ENCODE measurements at places on chromosomes 1 and 21. TPM values are rescaled to one million over a fixed set of nuclear protein-coding genes. Genes with fewer than 3 reads are reported as not detected.
A peak's percentile ranks its signal among the peaks of the same experiment; 100 is the strongest.

GRCh38 chr1:155125946-155126555, 1.6 kb upstream of the EFNA1 start:
- H3K27me3 ChIP-seq = peaks cover 62% of the 10 kb centered on the region
- H3K4me1 ChIP-seq = peaks cover 13% of the 10 kb centered on the region
- no peak overlapping the region for H3K27ac ChIP-seq
- H3K36me3 ChIP-seq = no peaks in the 10 kb centered on the region
- H3K4me3 ChIP-seq = peak overlapping the region; percentile 33

DNA sequence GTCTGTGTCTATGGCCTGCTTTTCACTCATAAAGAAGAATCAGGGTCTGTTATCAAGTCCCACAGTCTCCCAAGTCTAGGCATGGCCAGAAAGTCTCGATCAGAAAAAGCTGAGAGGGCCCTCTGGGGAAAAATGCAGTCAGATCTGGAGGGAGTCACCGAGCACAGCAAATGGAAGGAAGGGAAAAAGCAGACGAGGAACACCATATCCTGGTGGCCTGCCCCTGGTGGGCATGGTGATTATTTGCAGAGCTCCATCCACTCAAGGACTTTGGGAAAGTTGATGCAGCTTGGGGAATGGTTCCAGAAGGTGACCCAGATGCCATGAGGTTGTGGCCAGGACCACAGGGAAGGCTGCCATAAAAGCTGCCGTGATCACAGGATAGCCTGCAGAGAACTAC, 189.1 kb downstream of the CLIC6 start:
- H3K36me3 ChIP-seq = peaks cover 96% of the 10 kb centered on the region
- no peak for DNase-seq
- H3K27me3 ChIP-seq = no peaks in the 10 kb centered on the region
- H3K4me3 ChIP-seq = no peak overlapping the region

NT5C1A gene
- not detected for total RNA-seq

GRCh38 chr1:100397681-100398080, 45.4 kb downstream of the CDC14A start:
- no peak overlapping the region for H3K4me3 ChIP-seq
- H3K36me3 ChIP-seq = no peaks in the 10 kb centered on the region
- DNase-seq = no peak
- no peaks in the 10 kb centered on the region for H3K4me1 ChIP-seq

GRCh38 chr21:31382060-31382459, 38.0 kb upstream of the TIAM1 start:
- H3K4me3 ChIP-seq = no peak overlapping the region
- peaks cover 5% of the 10 kb centered on the region for H3K27me3 ChIP-seq
- no peak overlapping the region for H3K27ac ChIP-seq
- no peaks in the 10 kb centered on the region for H3K36me3 ChIP-seq
- H3K4me1 ChIP-seq = no peaks in the 10 kb centered on the region
- no peak for DNase-seq

- H3K27me3 ChIP-seq = no peaks in the 10 kb centered on the region
- no peak overlapping the region for H3K27ac ChIP-seq
- H3K4me3 ChIP-seq = no peak overlapping the region
- no peaks in the 10 kb centered on the region for H3K36me3 ChIP-seq
- peaks cover 5% of the 10 kb centered on the region for H3K4me1 ChIP-seq
Measured at GRCh38 chr1:150760013-150760412, 5.6 kb downstream of the CTSS start.

- no peak overlapping the region for H3K4me3 ChIP-seq
- H3K4me1 ChIP-seq = peaks cover 8% of the 10 kb centered on the region
- H3K27ac ChIP-seq = no peak overlapping the region
- H3K36me3 ChIP-seq = no peaks in the 10 kb centered on the region
Measured at GRCh38 chr1:151475175-151475574, 15.9 kb upstream of the POGZ start.

FCRL2 gene
- total RNA-seq = not detected

DNA sequence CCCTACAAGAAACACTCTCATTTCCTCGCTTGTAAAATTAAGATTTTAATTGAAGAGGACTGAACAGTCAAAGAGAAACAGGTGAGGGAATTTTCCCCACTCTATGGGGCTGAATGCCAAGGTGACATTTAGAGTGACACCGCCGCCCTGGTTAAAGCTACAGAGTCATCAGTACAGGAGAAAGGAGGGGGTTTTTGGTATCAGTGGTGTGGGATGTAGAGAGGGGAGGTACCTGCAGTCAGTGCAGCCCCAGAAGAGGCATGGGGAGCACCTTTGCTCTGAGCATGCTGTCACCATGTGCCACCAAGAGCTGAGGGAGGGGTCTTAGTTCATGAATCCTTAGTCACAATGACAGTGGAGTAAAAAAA, 2.8 kb downstream of the DIRAS3 start:
- no peak overlapping the region for H3K27ac ChIP-seq
- H3K4me1 ChIP-seq = no peaks in the 10 kb centered on the region
- no peaks in the 10 kb centered on the region for H3K36me3 ChIP-seq
- no peak overlapping the region for H3K4me3 ChIP-seq
- no peak for DNase-seq

FBLIM1 gene
- total RNA-seq = 108 TPM

GRCh38 chr21:44932408-44933181, 7.2 kb upstream of the SLX9 start:
- peaks cover 5% of the 10 kb centered on the region for H3K27me3 ChIP-seq
- no peaks in the 10 kb centered on the region for H3K36me3 ChIP-seq
- peak overlapping the region; percentile 73 for H3K4me3 ChIP-seq
- H3K4me1 ChIP-seq = peaks cover 32% of the 10 kb centered on the region

ZNF436 gene
- total RNA-seq = 32.4 TPM

SPRR2G gene
- total RNA-seq = not detected

- DNase-seq = no peak
- H3K4me1 ChIP-seq = no peaks in the 10 kb centered on the region
- H3K36me3 ChIP-seq = peaks cover 74% of the 10 kb centered on the region
- H3K27me3 ChIP-seq = no peaks in the 10 kb centered on the region
- H3K27ac ChIP-seq = no peak overlapping the region
Measured at GRCh38 chr1:205158048-205158616, 36.4 kb upstream of the RBBP5 start.

MIXL1 gene
- total RNA-seq = not detected

DNA sequence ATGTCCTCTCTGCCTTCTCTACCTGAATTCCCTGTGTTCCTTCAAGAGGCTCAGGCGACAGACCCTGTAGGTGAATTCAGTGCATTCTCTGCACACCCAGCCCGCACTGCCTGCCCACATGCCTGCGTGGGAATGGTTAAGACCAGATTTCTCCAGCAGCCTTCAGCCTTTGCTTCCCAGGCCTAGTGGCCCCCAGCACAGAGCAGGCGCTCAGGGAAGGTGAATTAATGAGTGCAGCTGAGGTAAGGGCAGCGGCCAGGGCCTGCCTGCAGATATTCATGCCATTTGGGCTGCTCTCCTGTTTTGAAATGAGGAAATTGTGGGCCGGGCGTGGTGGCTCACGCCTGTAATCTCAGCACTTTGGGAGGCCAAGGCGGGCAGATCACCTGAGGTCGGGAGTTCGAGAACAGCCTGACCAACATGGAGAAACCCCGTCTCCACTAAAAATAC, 45.5 kb downstream of the IER5 start:
- no peaks in the 10 kb centered on the region for H3K36me3 ChIP-seq
- no peak for DNase-seq
- H3K27me3 ChIP-seq = no peaks in the 10 kb centered on the region
- peaks cover 22% of the 10 kb centered on the region for H3K4me1 ChIP-seq
- H3K4me3 ChIP-seq = no peak overlapping the region

TDRD5 gene
- not detected for total RNA-seq

DNA sequence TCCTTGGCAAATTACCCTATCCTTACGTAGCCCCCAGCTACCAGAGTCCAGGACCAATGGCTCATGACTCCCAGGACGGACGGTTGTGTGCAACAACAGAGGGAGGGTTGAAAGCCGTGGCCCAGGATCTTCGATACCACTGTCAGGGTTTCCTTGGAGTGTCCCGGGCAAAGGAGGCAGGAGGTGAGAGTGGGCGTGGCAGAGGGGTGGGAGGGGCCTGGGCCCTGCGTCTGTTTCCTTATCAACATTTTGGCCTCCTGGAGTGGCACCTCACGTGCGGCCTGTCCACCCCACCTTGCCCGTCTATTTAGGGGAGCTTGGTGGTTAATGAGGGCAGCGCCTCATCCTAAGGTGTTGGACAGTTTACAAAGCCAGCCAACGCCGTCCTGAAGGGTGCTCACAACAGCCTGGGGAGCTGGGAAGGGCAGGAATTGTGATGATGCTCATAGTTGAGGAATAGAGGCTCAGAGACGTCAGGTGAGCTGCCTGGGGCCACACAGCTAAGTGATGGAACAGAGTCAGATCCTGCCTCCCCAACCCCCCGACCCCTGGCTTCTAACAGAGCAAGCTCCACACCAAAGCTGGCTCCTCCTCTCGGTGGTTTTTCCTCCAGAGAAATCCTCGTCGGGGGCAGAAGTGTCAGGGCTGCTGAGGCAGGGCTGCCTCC, 17.4 kb upstream of the ARHGEF10L start:
- DNase-seq = peak; percentile 53
- peaks cover 5% of the 10 kb centered on the region for H3K27me3 ChIP-seq
- no peaks in the 10 kb centered on the region for H3K36me3 ChIP-seq
- H3K27ac ChIP-seq = no peak overlapping the region
- no peak overlapping the region for H3K4me3 ChIP-seq
- peaks cover 4% of the 10 kb centered on the region for H3K4me1 ChIP-seq

FCER1G gene
- total RNA-seq = 0.29 TPM

GRCh38 chr1:30191154-30191702, 532.2 kb downstream of the MATN1 start:
- H3K36me3 ChIP-seq = no peaks in the 10 kb centered on the region
- no peaks in the 10 kb centered on the region for H3K27me3 ChIP-seq
- H3K4me3 ChIP-seq = no peak overlapping the region

UBXN10 gene
- total RNA-seq = under 0.01 TPM

C1orf185 gene
- not detected for total RNA-seq

DNA sequence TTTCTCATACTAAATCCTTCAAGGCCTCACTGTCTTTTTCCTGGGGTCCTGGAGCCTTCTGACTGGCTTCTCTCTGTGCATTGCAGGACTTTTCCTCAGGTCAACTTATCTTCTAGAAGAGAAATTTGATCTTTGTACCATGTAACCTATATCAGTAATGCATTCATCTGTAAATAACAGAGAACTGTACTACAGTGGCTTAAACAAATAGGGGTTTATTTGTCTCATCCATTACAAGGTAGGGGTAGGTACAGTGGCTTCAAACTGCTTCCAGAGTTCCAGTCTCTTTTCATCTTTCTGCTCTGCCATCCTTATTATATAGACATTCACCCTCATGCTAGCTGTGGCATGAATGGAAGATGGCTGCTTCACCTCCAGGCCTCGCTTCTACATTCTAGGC, 29.5 kb upstream of the GTF2B start:
- DNase-seq = no peak
- no peak overlapping the region for H3K27ac ChIP-seq
- H3K4me3 ChIP-seq = no peak overlapping the region
- no peaks in the 10 kb centered on the region for H3K36me3 ChIP-seq
- H3K4me1 ChIP-seq = no peaks in the 10 kb centered on the region

- H3K27ac ChIP-seq = no peak overlapping the region
- no peaks in the 10 kb centered on the region for H3K36me3 ChIP-seq
- peaks cover 3% of the 10 kb centered on the region for H3K27me3 ChIP-seq
- no peaks in the 10 kb centered on the region for H3K4me1 ChIP-seq
- H3K4me3 ChIP-seq = no peak overlapping the region
- no peak for DNase-seq
Measured at GRCh38 chr1:47761974-47762373, 235.2 kb downstream of the TRABD2B start.

CCDC185 gene
- not detected for total RNA-seq

DNA sequence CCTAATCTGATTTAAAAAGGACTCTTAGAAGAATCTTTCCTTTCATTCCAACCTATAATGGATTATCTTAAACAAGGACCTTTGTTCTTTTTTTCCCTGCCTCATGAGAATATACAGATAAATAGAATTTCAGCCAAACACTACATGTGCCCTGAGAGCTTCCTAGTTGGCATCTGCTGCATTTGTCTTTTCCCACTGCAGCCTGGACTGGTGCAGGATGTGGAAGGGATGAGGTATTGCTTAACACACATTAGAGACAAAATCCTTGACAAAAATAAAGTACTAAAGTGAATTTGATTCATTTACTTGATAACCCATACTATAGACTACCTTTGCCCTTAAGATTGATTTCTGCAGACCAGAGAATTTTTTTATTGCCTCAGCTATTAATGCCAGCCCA, 59.5 kb downstream of the PALMD start:
- H3K4me3 ChIP-seq = no peak overlapping the region
- no peak for DNase-seq
- H3K27ac ChIP-seq = no peak overlapping the region
- H3K36me3 ChIP-seq = no peaks in the 10 kb centered on the region

RNF186 gene
- total RNA-seq = not detected

TMEM81 gene
- 1.8 TPM for total RNA-seq

GRCh38 chr1:153212201-153212600, 5.2 kb upstream of the PRR9 start:
- no peak for DNase-seq
- no peaks in the 10 kb centered on the region for H3K27me3 ChIP-seq
- no peaks in the 10 kb centered on the region for H3K4me1 ChIP-seq
- H3K27ac ChIP-seq = no peak overlapping the region
- no peak overlapping the region for H3K4me3 ChIP-seq

OR2M3 gene
- not detected for total RNA-seq

DNA sequence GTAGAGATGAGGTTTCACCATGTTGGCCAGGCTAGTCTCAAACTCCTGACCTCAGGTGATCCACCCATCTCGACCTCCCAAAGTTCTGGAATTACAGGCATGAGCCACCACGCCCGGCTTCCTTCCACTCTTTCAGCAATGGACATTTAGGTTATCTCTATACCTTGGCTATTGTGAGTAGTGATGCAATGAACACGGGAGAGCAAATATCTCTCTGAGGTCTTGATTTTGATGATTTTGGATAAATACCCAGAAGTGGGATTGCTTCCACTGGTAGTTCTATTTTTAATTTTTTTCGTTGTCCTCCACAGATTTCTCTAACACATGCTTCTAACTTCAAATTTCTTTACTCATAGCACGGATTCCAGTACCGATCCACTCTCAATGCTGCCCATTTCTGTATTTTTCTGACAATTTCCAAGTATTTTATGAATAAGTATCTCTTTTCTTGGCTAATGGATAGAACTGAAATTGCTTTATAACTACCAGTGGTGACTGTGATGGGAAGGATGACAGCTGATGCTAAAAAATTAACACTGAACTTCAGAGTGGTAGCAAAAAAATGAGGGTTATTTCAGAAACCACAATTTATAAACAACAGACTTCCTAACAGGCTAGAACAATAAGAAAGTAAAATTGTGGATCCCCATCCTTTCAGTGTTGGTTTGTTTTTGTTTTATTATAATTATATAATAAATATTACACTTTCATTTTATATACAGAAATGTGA, 327.5 kb upstream of the RUNX1 start:
- H3K4me3 ChIP-seq = no peak overlapping the region
- H3K36me3 ChIP-seq = no peaks in the 10 kb centered on the region
- H3K4me1 ChIP-seq = peaks cover 28% of the 10 kb centered on the region
- H3K27me3 ChIP-seq = no peaks in the 10 kb centered on the region
- H3K27ac ChIP-seq = peak overlapping the region; percentile 5
- DNase-seq = no peak

TEDDM1 gene
- total RNA-seq = not detected

ZYG11A gene
- under 0.01 TPM for total RNA-seq

GRCh38 chr1:9120312-9120958, 8.5 kb downstream of the GPR157 start:
- H3K36me3 ChIP-seq = no peaks in the 10 kb centered on the region
- no peak overlapping the region for H3K27ac ChIP-seq
- no peaks in the 10 kb centered on the region for H3K4me1 ChIP-seq
- no peak overlapping the region for H3K4me3 ChIP-seq
- no peaks in the 10 kb centered on the region for H3K27me3 ChIP-seq

All from osteoblast (primary cell).